ENCODE measurements at places on chromosomes 7 and 10. TPM values are rescaled to one million over a fixed set of nuclear protein-coding genes. Genes with fewer than 3 reads are reported as not detected.

DNA sequence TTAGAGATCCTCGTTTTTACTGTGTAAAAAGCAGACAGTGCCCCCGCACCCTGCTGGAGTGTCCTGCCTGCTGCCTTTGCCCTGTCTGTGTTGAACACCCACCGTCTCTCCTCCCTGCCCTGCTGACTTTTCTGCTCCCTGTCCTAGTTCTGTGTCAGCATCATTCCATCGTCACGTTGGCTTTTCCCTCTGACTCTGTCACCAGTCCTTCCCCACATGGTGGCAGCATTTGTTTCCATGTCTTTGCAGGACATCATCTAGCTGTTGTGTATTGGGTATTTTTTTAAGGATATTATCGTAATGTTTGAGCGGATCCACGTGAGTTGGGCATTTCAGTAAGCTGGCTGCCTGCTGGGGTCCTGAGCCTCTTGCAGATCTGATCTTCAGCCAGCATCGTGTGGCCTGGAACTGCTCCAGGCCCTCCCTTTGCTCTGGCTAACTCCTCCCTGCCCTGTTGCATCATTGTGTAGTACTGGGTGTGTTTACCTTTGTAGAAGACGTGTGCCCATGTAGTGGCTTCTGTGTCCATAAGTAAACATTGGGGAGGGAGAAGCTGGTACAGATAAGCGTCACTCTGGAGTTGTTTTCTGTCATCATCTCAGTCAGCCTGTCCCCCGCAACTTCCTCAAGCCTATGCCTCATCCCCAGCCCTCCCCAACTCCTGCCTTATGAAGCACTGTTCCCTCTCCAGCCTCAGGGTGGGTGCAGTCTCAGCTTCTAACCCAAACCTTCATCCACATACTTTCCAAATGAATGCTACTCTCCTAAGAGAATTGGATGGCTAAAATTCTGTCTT is 44.3 kb downstream of the TRRAP start:
- no peak overlapping the region for H3K4me3 ChIP-seq
- H3K27ac ChIP-seq: no peak overlapping the region
- H3K27me3 ChIP-seq: no peaks in the 10 kb centered on the region
- DNase-seq: no peak
- peaks cover 7% of the 10 kb centered on the region for H3K36me3 ChIP-seq
- no peaks in the 10 kb centered on the region for H3K4me1 ChIP-seq

- H3K4me3 ChIP-seq: no peak overlapping the region
- no peaks in the 10 kb centered on the region for H3K36me3 ChIP-seq
- no peaks in the 10 kb centered on the region for H3K27me3 ChIP-seq
- no peak overlapping the region for H3K27ac ChIP-seq
- no peaks in the 10 kb centered on the region for H3K4me1 ChIP-seq
Measured at GRCh38 chr7:148060724-148061123, 529.8 kb upstream of the C7orf33 start.

The PPP1R17 gene
- not detected for total RNA-seq

- H3K4me1 ChIP-seq: no peaks in the 10 kb centered on the region
- H3K27ac ChIP-seq: no peak overlapping the region
- H3K27me3 ChIP-seq: peaks cover 18% of the 10 kb centered on the region
Measured at GRCh38 chr10:78160591-78160990, 126.9 kb downstream of the RPS24 start.

The ADCY1 gene
- total RNA-seq: 2.1 TPM

- H3K36me3 ChIP-seq: peaks cover 41% of the 10 kb centered on the region
- H3K27me3 ChIP-seq: no peaks in the 10 kb centered on the region
- no peak overlapping the region for H3K4me3 ChIP-seq
- DNase-seq: no peak
Measured at GRCh38 chr7:67309764-67310549, 313.3 kb downstream of the TYW1 start.

DNA sequence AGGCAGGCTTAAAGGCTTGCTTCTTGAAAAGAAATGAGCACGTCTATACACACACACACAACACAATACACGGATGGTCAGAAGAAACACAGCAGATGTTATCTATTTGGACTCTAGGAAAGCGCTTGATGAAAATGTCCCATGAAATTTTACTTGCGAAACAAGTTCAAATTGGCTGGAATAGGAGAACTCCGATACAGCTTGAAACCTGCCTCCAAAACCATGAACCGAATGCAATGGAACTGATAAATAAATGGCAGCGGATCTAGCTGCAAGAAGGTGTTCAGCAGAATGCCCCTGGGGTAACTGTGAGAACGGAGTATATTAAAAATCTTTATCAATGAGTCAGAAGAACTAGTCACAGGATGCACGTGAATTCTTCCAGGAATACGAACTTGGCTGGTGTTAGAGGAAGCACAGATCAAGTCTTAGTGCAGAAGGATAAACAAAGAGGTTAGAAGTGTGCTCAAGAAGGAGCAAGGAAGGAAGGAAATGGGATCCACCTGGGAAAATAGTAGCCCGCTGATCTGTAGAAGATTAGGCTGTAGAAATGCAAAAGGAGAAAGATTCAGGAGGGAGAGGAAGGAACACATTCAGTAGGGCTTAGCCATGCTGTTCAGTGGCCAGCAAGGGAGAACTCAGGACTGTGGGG is 142.0 kb upstream of the PRKCQ start:
- no peaks in the 10 kb centered on the region for H3K27me3 ChIP-seq
- DNase-seq: peak; percentile 2
- no peak overlapping the region for H3K27ac ChIP-seq
- H3K4me3 ChIP-seq: no peak overlapping the region

DNA sequence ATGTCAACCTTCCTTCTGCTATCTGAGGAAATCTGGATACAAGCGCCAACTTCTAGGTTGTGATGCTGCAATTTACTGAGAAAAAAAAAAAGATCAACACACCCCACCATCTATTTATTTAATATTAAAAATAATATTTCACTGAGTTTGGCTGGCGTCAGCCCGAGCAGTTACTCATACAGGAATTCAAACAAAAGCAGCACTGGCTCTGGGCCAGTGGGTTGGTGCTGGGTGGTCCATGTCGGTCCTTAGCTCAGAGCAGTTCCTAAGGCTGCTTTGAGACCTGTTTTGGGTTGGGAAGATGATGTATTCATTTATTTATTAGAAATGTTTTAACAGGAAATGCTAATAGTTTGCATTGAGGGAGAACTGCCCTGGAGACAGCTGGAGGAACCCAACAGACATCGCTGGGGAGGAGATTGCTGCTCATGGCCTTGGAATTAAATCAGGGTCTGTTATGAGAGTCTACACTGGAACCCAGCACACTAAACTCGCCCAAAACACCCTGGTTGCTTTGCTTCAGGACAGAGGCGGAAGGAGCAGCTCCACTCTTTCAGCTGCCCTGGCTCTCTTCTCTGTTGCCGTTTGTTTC is 36.3 kb upstream of the GOT1 start:
- H3K36me3 ChIP-seq: no peaks in the 10 kb centered on the region
- H3K27me3 ChIP-seq: peaks cover 15% of the 10 kb centered on the region
- no peaks in the 10 kb centered on the region for H3K4me1 ChIP-seq

DNA sequence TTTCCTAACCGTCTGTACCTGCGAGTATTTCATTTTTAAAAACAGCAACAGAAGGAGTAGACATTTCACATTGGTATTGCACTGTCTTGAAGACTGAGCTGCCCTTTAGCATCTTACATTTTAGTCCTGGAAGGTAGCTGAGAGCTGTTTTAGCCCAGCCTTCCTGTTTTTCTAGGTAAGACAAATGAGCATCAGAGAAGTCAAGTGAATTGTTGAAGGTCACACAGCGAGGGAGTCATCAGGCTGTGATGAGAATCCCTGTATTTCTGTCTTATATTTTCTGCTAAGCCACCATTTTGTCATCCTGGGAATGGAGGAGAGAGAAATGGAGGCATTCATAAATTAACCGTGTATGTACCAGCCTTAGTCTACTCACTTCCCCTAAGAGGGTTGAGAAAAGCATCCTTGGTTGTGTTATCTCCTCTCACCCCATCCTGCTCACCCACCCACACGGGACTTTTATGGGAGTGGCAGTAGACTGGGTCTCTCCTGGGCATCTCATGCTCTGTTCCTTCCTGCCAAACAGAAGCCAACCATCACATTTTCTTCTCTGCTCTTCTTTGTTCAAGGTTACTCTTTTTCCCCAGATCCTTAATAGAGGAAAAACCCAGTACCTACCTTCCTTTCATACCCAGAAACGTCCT is 8.5 kb downstream of the RBM20 start:
- peaks cover 15% of the 10 kb centered on the region for H3K27me3 ChIP-seq
- no peak for DNase-seq
- H3K4me1 ChIP-seq: no peaks in the 10 kb centered on the region
- H3K27ac ChIP-seq: no peak overlapping the region
- H3K36me3 ChIP-seq: no peaks in the 10 kb centered on the region

DNA sequence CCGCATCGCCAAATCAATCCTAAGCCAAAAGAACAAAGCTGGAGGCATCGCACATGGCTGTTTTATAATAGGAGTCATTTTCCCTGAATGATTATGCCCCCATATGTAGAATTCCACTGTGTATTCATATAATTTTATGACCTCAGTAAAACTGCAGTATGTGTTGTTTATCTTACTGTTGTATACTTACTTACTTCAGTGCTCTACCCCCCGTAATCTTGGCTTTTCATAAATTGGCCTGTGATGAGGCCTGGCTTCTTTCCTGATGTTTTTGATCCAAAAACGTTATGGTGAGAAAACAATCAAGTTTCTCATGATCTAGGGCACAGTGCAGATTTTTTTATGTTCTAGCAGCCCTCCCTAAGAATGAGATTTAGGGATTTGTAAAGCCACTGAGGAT is 306.4 kb upstream of the FZD1 start:
- no peak for DNase-seq
- no peak overlapping the region for H3K27ac ChIP-seq

GRCh38 chr7:91653286-91653685 is 227.2 kb downstream of the MTERF1 start:
- no peak for DNase-seq
- H3K36me3 ChIP-seq: no peaks in the 10 kb centered on the region
- no peak overlapping the region for H3K27ac ChIP-seq
- no peak overlapping the region for H3K4me3 ChIP-seq
- H3K4me1 ChIP-seq: no peaks in the 10 kb centered on the region

DNA sequence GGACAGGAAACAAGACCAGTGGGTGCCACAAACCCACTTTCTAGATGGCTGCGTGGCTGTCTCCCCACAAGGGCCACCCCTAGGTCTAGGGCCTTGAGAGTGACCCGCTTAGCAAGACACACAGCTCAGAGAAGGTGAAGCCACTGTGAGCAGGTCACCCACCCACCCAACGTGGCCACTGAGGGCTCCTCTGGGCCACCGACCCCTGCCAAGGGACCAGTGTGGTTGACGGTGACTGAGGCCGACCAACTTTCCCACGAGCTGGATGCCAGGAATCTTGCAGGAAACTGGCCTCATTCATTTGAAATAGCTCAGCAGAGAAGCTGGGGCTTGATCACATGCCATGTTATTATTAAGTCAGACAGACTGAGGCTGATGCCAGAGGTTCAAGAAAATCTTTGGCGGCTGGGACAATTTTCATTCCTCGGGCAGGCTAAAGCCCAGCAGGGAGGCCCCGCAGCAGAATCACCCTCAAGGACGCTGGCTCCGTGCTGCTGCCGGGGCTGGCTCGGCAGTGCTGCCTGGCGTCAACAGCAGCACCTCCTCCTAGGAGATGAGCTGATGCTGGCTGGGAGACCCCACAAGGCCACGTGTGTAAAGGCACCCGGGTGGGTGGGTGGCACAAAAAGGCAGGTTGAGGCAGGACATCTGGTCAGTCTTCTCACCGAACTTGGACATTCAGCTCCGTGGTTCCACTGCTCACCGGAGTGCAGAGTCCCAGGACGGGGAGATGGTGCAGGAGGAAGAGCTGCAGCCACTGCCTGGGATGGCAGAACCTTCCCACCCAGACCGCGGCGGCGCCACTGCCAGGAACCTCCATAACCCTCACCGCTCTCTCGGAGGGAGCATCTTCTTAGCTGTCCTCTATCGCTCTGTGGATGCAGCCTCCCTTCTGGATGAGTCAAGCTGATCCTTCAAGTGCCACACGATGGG is 57.8 kb downstream of the ZRANB1 start:
- no peak overlapping the region for H3K27ac ChIP-seq
- no peaks in the 10 kb centered on the region for H3K27me3 ChIP-seq
- no peaks in the 10 kb centered on the region for H3K4me1 ChIP-seq
- no peak for DNase-seq
- H3K36me3 ChIP-seq: peaks cover 4% of the 10 kb centered on the region

The COL28A1 gene
- total RNA-seq: not detected

DNA sequence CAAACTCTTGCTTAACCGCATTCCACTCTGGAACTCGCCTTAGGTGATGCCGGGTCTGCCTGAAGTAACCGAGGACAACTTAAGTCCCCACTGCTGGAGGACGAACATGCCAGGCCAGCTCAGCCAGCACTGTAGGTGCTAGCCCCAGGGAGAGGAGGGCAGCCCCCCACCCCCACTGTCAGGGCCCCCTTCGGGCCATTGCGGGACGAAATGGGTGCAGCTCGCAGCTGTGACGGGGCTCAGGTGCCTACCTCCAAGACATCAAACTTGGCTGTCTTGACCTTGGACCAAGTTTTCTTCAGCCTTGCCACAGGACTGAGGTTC is 60.4 kb downstream of the CSGALNACT2 start:
- peaks cover 5% of the 10 kb centered on the region for H3K36me3 ChIP-seq
- no peak for DNase-seq
- no peak overlapping the region for H3K27ac ChIP-seq
- H3K4me1 ChIP-seq: no peaks in the 10 kb centered on the region

The AOC1 gene
- total RNA-seq: 0.15 TPM

DNA sequence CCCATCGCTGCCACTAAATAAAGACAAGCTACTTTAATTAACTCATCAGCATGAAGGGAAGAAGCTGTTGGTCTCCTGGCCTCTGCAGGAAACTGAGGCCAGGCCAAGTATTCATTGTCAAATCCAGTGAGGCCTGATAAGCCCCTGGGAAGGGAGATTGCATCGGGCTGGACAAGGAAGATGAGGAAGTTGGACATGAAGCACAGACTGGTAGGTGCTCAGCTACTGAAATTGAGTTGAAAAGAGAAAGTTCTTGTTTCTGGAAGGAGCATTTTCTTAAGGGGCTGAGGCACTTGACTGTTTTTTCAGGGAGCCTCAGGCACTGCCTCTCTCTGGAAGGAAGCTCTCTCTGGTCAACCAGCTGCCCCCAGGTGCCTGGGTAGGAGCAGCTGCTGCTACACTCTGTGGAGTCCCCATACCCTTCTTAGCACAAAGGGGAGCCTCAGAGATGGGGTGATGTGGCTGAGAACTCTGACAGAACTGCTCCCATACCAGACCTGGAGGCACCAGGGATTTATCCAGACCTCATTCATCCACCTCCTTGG is 90.3 kb upstream of the IKZF1 start:
- no peak overlapping the region for H3K27ac ChIP-seq
- no peaks in the 10 kb centered on the region for H3K4me1 ChIP-seq
- H3K36me3 ChIP-seq: no peaks in the 10 kb centered on the region
- no peak overlapping the region for H3K4me3 ChIP-seq
- H3K27me3 ChIP-seq: peaks cover 11% of the 10 kb centered on the region

DNA sequence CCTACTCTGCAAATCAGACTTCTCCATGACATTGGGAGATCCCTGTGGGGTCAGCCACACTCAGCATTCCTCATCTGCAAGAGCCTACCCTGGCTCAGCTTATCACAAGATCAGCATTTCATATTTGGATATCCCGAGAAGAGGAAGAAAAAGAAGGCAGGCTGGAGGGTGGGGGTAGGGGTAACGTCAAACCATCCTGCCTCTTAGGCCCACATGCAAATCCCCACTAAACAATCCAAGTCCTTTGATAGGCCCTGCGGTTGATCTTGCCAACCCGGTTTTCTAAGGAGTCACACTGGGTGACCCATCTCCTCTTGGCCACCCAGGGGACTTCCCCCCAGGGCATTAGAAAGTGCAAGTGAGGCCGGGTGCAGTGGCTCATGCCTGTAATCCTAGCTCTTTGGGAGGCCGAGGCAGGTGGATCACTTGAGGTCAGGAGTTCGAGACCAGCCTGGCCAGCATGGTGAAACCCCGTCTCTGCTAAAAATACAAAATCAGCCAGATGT is 128.0 kb upstream of the CALN1 start:
- no peak for DNase-seq
- H3K4me1 ChIP-seq: no peaks in the 10 kb centered on the region
- no peaks in the 10 kb centered on the region for H3K27me3 ChIP-seq
- no peaks in the 10 kb centered on the region for H3K36me3 ChIP-seq

The MOGAT3 gene
- 0.23 TPM for total RNA-seq

Measured in Panc1 (cell line).